ENCODE measurements at places on chromosomes 6 and 20.

DNA sequence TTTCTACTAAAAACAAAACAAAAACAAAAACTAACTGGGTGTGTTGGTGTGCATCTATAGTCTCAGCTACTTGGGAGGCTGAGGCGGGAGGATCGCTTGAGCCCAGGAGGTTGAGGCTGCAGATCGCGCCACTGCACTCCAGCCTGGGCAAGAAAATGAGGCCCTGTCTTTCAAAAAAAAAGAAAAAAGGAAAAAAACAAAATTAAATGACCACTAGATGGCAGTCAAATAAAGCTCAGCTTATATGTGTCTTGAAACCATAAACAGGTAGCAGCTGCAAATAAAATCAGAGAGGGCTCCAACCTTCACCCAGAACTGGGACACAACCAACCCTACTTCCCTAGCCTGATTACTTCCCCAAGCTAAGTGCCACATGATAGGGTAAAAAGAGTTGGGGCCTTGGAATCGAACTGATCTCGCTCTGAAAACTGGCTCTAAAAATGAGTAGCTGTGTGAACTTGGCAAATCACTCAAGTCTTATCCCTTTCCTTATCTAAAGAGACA is 67.1 kb upstream of the ADGRF4 start:
- no peak for DNase-seq

DNA sequence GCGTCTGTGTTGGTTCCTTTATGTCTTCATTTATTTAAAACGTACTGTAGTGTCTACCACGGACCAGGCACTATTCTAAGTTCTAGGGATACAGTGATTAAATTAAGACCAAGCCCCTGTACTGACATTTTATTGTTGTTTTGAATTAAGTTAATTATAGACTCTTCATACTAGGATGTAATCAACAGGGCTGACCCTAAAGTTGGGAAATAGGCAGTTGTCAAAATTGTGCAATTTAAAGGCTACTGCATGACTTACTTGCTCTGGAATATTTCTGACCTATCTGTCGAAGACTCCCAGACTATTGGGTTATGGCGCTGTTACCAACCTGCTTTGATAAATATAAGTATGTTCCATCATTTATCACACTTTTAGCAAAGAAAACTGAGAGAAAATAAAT is 6.7 kb downstream of the MYO6 start:
- no peak for DNase-seq

DNA sequence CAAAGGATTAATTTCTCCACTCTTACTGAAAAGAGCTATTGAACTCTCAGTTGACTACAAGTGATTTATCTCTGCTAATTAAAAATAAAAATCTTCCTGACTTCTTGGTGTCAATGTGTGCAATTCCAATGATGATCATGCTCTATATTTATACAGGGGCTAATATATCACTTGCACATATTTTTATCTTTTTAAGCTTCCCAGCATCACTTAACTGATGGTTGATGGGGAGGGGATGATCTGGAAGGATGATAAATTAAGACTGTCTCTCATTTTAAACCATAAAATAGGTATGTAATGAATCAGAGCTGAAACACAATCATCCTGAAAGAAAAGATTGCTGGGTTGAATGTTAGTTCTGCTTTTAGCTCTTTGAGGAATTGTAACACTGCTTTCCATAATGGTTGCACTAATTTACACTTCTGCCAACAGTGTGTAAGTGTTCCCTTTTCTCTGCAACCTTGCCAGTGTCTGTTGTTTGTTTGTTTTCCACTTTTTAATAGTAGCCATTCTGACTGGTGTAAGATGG is 169.6 kb upstream of the ECI2 start:
- DNase-seq, result no peak

GRCh38 chr6:39602601-39603519 is 122.3 kb downstream of the KIF6 start:
- DNase-seq, result no peak

GRCh38 chr20:37657924-37658804 is 35.7 kb upstream of the CTNNBL1 start:
- no peak for DNase-seq

- no peak for DNase-seq
Observed at GRCh38 chr6:5786969-5787720, 219.6 kb downstream of the NRN1 start.

DNA sequence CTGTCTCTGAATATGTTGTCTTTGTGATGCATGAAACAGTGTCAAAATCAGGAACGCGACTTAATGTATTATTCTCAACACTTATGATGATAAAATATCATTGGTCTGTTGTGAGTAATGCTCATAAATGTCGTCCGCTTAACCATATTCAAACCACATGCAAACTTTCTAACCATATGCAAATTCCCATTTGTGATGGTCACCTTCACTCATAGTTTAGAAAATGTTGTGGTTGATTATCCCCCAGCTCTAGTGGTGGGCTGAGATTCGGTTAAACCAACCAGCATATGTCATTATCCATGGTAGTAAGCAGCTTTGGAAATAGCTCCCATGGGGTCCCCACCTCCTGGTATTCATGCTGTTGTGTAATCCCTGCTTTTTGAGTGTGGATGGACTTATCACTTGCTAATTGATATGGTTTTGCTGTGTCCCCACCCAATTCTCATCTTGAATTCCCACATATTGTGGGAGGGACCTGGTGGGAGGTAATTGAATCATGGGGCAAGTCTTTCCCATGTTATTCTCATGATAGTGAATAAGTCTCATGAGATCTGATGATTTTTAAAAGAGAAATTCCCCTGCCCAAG is 360.0 kb upstream of the TSHZ2 start:
- no peak for DNase-seq

DNA sequence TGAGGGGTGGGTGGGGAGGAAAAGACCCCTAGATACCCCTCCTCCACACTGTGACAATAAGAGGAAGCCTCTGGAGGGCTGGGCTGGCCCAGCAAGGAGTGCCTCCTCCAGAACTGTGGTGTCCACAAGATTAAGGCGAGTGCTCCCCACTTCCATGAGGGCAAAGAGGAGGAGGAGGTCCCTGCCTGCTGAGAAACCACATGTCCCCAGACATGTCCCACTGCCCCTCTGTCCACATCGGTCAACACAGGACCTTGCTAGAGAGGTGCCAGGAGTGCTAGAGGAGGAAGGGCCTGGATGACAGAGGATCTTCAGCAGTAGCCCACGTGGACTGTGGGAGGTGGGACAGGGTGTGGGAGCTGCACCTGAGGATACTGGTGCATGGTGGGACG is 3.1 kb downstream of the RAET1G start:
- DNase-seq, result no peak

GRCh38 chr6:8219352-8219943 is 117.1 kb upstream of the EEF1E1 start:
- DNase-seq, result no peak

Measured in hippocampal formation (tissue), 2 donors.